ENCODE measurements at places on chromosomes 16 and 17.

GRCh38 chr16:14629612-14629918 is 495 bp downstream of the PARN start:
- DNase-seq: no peak

- no peak for DNase-seq
These were observed 7.9 kb downstream of the DYNLL2 start for GRCh38 chr17:58091024-58091567.

DNA sequence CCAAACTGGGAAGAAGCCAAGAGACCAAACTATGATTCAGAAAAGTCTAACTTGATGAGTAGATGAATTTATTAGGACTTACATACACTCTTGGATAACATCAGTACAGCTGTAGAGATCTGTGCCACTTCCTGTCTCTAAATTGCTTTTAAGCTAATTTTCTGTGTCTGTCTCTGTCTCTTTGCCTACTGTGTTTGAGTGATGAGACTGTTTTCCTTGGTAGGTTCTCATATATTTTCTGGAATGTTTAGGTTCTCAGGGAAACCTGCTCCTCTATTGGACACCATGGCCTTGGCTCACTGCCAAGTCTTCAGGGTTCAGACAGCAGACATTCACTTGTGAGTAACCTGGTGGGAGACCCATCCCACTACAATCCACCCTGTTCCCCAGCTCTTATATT is 103.5 kb upstream of the KIF2B start:
- DNase-seq: no peak

DNA sequence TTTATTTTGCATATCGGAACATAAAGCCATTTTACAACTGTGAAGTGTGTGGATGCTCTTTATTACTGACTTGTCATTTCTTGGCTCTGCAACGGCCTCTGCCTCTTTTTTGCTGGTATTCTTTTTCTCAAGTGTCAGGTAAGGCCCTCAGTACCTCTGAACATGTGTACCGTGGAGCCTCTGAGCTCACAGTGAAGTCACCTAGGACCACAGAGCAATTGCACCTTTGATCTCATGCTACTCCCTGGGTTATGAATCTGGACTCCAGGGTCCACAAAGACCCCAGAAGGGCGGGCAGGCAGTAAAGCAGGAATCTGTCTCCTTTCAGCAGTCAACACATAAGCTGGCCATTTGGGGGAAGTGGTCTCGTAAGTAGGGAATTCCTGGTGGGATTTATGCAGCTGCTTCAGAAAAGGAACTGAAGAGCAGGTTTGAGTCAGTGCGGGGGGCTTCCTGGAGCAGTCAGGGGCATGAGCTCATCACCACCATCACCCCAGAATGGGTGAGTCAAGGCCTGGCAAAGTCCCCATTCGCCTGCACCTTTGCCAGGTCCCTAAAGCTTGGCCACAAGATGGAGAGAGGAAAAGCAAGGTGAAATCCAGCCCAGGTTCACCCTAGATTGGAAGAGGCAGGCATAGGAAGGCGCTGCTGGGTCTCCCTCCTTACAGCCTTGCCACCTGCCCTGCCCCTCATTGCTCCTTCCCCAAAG is 33.0 kb downstream of the TBX4 start:
- DNase-seq: no peak

GRCh38 chr17:28957277-28957991 is 6.1 kb upstream of the PHF12 start:
- DNase-seq: no peak

- DNase-seq: no peak
These were observed 224.7 kb upstream of the ASIC2 start for GRCh38 chr17:33517746-33518145.

- no peak for DNase-seq
These were observed 269.8 kb upstream of the MYOCD start for GRCh38 chr17:12395733-12396354.

- DNase-seq: peak; percentile 59
These were observed 5.6 kb upstream of the MTSS2 start for GRCh38 chr16:70691223-70692129.

DNA sequence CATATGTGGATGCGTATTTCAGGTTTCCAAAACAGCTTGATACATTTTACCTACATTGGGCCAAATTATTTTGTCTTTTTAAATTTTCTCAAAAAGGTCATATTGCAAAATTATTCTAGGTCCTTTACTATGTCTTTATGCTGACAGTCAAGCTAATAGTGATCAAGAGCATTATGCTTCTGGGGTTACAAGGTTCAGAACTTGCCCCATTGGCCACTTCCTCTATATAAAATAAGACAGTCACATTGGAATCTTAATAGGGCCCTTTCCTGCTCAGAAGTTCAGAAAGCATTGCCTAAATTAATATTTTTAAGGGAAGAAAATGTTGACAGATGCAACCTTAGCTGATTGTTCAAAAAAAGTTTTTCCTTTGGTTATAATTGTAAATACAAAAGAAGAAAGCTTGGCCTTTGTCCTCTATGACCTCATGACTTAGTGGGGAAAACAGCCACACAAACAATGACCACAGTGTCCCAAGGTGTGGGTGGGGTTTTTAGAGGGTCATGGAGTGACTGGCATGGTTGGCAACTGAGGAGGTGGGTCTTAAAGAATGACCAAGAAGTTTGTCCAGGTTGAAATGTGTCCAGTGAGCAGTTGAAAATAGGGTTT is 11.8 kb upstream of the RAB11FIP4 start:
- DNase-seq: no peak

DNA sequence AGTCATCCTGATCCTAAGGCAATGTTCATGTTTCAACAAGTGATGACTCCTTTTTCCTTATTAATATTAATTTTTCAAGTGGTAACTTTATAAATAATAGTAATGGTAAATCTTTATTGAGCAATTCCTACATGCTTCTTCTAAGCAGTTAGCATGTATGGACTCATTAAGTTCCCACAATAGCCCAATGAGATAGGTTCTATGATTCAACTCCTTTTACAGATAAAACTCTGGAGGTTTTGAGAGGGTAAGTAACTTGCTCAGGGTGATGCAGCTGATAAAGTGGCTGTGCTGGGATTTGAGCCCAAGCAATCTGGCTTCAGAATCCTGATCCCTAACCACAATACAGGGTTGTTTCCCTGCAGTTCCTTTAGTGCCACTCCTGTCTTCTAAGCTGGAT is 25.3 kb downstream of the SLC47A1 start:
- no peak for DNase-seq

DNA sequence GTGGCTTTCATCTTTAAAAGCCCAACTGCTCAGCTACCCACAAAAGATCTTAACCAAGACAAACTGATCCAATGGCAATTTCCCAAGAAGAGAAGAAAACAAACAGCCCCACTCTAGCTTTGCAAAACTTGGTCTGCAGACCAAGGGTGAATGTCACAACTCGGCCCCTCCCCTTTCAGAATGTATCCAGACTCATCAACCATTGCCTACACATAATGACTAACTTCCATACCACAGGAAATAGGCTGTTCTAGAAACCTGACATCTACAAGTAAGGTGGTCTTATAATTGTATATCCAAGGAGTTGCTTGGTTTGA is 16.0 kb downstream of the DCUN1D3 start:
- DNase-seq: no peak

DNA sequence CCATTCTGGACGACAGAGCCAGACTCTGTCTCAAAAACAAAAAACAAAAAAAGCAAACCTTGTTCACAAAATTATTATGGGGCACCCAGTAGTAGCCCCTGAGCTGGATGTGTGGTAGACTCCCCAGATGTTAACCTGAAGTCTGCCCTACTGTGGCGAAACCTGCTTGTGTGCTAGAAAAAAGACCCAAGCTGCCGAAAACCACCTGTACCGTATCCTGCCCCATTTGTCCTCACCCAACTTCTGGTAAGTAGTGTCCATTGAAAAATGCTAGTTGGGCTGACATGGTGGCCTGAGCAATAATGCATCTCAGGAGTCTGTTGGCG is 9.1 kb downstream of the RMI2 start:
- no peak for DNase-seq

- DNase-seq: no peak
These were observed 20.1 kb downstream of the CD7 start for GRCh38 chr17:82297280-82297713.

Measured in forelimb muscle (tissue), 1 donor.